Bone marrow (tissue), 2 donors: ENCODE measurements at places on chromosomes 1 and 21.

DNA sequence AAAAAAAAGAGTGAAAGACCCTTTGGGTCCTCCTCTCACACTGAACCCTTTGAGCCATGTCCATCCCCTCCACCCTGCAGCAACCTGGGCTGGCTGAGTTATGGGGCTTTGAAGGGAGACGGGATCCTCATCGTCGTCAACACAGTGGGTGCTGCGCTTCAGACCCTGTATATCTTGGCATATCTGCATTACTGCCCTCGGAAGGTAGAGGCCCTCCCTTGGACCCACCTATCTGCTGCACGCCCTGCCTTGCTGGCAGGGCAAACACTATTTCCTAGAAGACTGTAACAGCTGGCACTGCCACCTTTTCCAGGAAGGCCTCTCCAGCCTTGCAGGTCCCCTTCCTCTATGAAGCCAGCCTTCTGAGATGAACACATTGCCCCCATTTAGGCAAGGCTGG is 1.1 kb downstream of the SLC50A1 start:
- DNase-seq, result no peak

DNA sequence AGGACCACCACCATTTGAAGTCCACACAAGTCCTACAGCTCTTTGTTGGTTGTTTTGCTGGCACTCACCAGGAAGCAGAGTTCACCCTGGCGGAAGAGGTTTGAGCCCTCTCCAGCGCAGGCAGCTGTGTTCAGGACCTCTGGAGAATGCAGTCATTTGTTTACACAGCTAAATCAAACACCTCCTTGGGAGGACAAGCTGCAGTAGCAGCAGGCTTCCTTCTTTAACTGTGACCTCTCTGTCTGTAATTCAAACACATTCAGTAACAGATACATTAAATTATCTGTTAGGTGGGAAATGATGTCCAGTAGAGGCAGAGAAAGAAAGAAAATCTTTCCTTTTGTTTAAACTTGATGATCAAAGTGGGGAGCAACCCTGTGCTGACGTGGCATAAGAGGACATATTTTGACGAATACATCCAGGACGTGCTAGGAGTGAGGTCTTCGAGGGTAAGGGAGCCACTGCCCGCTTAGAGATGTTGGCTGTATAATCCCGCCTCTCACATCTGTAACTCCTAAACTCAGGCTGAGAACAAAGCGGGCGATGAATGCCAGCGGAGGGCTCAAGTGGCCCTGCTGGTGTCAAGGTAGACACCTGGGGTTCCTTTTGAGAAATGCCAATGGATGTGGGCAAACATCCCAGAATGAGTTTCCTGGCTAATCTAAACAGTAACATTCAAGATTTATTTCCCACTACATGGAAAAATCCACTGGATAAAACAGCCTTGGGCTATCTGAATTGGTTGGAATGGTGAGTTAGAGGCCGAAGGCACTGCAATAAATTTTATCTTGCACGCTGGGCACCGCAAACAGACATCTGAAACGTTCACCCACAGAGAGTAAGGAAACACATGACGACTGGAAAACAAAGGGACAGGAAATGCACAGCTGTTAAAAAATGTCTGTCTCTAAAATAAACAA is 51.7 kb downstream of the ABCA4 start:
- no peak for DNase-seq

GRCh38 chr1:8889103-8889846 is 10.8 kb upstream of the ENO1 start:
- no peak for DNase-seq

GRCh38 chr1:30764939-30765555 is 7.5 kb upstream of the LAPTM5 start:
- DNase-seq, result no peak
